ENCODE measurements at places on chromosomes 6 and 20.

DNA sequence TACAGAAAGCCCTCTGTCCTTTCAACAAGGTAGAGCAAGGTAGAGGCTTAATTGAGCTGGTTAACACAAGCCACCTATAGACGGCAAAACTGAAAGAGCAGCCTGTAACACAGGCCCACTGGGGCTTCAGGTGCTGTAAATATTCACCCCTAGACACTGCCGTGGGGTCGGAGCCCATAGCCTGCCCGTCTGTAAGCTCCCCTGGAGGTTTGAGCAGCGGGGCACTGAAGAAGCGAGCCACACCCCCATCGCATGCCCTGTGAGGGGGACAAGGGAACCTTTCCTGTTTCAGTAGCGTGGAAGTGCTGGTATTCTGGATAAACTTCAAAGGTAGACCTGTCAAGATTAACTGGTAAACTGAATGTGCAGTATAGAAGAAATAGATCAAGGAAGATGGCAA is 160.4 kb downstream of the TPBG start:
- no peak for DNase-seq

DNA sequence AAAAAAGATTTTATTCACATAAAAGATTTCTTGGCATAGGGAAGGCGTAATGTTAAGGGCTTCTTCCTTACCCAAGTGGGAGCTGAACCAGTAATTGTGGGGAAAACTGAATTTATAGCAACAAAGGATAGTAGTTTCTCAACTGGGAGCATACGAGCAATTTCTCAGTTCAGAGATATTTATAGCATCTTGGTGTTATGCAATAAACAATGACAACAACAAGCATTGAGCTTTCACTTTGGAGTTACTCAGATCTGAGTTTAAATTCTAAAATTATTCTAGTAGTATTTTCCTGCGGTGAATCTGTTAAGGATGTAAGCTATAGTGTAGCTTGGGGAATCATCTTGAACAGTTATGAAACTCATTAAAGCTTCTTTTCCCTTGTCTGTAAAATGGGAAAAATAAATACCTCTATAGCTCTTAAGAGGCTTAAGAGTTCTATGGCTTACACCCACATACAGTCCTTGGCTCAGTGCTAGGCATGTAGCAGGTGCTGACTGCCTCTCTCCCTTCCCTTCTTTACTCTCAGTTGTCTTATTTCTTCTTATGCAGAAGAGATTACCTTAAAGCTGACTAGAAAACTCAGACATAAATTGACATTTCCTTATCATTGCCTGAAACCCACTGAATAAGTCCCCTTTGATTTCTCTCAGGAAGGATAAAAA is 58.8 kb downstream of the SAMD5 start:
- DNase-seq = no peak

DNA sequence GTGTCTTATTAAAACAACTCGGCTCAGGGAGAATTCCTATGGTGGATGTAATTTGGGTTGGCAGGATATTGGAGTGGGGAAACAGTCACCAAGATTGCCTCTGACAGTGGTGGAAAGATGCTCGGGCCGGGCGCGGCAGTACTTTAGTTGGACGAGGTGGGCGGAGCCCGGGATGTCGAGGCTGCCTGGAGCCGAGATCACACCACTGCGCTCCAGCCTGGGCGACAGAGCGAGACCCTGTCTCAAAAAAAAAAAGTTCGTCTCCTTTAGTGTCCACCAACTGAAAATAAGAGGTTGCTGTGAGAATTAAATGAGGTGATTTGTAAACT is 621 bp downstream of the NOL7 start:
- peak; percentile 41 for DNase-seq

- DNase-seq = no peak
These were observed 224.9 kb downstream of the PHACTR1 start for GRCh38 chr6:12941422-12941821.

DNA sequence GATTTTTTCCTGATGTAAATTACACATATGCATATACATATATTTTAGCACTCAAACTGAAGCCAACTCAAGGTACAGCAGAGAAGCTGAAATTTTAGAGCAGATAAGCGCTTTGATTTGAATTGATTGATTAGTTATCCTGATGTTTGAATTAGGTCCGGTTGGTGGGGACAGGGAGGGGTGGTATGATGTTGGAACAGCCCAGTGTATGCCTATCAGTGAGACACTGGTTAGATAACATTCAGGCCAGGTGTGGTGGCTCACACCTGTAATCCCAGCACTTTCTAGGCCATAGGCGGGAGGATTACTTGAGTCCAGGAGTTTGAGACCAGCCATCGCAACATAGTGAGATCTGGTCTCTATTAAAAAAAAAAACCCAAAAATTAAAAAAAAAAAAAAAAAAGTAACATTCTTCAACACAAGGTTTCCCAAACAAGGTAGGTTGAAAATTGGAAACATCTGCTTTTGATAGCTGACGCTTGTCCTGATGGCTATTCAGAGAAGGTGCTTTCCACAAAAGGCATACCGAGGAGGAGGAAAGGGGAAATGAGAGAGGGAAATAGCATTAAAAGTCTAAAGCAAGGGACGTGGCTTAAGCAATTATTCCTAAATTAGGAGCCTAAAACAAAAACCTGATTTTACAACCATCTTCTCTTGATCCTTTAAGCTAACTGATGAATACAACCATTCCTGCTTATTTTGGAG is 288.4 kb upstream of the JARID2 start:
- no peak for DNase-seq

GRCh38 chr6:53744321-53744720 is 50.5 kb upstream of the LRRC1 start:
- peak; percentile 12 for DNase-seq

DNA sequence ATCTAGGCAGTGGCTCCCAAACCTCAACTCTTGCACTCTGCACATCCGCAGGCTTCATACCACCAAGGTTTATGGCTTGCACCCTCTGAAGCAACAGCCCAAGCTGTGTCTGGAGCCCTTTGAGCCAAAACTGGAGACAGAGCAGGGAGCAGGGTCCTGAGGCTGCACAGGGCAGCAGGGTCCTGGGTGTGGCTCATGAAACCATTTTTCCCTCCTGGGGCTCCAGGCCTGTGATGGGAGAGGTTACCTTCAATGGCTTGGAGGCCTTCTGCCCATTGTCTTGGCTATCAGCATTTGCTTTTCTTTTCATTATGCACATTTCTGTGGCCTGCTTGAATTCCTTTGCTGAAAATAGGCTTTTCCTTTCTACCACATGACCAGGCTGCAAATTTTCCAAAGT is 6.3 kb upstream of the FAM184A start:
- no peak for DNase-seq

GRCh38 chr6:13666194-13667105 is 45.2 kb downstream of the RANBP9 start:
- DNase-seq = no peak

DNA sequence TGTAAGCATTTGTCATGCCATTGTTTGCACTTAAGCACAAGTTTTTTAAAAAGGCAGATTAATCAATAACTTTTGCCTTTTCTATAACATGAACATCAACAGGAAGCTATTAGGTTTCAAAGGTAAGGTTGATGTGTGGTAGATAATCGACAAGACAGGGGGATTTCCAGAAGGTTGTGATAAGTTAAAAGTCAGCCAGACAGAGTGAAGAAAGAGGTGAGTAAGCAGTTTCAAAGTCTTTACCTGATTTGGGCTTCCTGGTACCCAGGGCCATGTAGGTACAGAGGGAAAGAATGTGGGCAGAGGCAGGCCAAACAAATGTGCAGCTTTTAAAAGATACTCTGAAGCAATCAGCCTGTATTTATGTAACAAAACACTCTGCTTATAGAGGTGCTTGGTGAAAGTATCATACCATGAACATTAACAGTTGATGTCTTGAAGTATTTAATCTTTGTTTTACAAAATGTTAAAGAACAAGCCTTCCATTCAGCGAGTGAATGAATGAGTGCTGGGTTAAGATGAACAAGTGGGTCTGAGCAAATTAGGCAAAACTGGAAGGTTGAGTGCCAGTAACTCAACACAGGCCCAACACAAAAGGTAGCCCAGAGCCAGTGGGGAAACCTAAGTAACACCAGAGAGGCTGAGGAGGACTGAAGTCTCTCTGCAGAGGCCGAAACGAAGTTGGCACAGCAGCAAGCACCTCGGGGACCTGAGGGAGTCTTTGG is 60.2 kb downstream of the LRRC1 start:
- peak; percentile 49 for DNase-seq

DNA sequence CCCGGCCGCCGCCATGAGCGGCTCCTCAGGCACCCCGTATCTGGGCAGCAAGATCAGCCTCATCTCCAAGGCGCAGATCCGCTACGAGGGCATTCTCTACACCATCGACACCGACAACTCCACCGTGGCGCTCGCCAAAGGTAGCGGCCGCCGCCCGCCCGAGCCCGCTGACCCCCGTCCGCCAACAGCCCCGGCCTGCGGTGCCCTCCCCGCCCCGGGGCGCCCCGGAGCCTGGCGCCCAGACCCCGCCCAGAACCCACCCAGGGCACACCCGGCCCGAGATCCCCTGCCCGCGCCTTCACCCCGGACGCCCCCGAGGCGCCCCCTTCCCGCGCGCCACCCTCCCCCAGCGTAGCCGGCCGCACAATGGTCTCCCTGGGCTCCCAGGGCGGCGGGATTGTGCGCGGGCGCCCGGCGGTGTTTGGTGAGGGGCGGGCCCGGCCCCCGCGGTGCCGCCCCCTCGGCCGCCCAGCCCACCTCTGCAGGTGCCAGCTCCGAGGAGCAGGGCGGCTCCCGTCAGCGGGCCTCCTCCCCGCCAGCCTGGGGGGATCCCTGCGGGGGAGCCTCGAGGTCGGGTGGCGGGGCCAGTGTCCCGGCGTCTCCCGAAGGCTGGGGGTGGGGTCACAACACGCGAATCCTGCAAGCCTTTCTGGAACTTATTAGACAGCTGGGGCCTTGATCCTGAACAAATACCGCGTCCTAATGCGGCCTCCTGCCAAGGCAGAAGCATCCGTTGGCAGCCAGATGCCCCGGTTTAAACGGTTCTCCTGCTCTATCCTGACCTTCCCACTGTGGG is 577 bp downstream of the LSM14B start:
- DNase-seq = peak; percentile 84

DNA sequence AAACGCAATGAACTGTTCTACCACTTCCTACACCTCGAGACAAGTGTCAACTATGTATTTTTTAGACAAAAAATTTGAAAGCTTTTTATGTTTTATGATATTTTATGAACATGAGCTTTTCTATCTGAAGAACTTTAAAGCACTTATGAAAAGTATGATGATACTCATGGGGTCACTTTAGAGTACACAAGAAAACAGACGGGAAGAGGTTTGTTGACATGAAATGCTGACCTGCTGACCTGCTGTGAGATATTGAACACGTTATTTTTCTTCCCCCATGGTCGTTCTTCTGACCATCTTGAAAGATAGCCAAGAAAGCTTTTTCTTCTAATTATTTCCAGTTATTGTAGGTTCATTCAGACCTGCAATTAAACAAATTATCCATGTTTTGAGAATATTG is 63.1 kb downstream of the PLEKHG1 start:
- DNase-seq = no peak

DNA sequence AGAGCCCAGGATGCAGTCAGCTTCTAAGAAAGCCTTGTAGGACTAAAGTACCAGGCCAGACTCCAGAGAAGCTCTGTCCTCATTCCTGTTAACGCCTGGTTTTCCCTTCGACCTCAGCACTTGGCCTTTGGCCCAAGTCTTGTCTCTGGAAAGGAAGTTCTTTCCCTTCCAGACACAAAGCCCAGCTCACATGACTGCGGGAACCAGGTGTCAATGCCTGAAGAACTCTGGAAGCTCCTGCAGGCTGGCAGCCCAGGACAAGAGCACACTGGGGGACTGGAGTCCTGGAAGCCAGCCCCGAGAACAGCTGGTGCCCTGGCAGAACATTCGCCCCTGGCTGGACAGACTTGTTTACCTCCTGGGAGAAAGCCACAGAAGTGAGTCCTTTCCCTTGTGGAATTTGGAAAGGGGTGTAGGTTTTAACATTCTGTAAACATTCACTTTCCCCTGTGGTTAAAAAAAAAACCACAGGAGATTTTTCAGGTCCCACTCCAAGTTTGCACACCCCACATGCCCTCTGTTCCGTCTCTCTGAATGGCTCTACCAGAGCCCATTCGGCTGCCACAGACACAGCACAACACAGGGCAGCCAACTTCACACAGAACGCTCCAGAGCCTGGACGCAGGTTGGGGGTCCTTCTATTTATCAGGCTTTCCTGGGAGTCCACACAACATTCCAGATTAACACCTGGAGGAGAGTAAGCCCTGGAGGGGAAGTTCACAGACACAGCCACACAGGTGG is 18.1 kb downstream of the ACSS1 start:
- DNase-seq = no peak

- no peak for DNase-seq
These were observed 6.4 kb upstream of the NCOA7 start for GRCh38 chr6:125784365-125784764.

DNA sequence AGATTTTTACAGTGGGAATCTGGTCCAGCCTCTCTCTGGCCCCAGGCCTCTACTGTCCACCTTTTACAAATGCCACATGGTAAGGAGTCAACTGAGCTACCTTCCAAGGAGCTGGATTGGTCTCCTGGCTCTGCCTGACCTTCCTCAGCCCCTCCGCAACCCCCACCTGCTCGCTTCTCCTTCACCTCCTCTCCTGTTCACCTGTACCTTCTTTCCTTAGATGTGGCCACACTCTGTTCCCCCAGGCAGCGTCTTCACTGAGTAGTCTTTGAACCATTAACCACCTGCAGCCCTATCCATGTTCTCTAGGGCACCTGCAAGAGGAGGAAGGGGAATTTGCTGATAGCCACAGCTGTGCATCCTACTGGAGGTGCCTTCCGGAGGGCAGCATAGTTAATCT is 55.3 kb upstream of the DDR1 start:
- no peak for DNase-seq

DNA sequence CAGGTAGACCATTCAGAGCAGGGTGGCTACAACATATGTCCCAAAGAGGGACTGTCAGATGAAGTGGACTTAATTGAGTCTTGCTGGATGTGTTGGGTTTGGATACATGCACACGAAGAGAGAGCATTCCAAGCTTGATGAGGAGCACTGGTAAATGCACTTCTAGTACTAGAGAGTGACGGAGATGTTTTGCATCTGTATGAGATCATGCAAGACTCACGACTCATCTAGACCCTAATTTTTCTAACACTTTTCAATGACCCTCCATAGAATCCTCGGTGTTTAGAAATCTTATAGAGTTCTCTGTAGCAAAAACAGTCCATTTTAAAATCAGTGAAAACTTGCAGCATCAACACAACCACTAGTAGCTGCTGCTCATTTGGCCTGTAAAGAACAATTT is 4.8 kb upstream of the AIG1 start:
- DNase-seq = no peak

GRCh38 chr6:16669227-16669626 is 92.0 kb downstream of the ATXN1 start:
- DNase-seq = peak; percentile 36

GRCh38 chr6:35359346-35359743 is 17.0 kb downstream of the PPARD start:
- DNase-seq = no peak

- no peak for DNase-seq
These were observed 132.3 kb downstream of the PDE7B start for GRCh38 chr6:135983718-135984343.

GRCh38 chr6:15575357-15576033 is 87.3 kb downstream of the DTNBP1 start:
- no peak for DNase-seq

DNA sequence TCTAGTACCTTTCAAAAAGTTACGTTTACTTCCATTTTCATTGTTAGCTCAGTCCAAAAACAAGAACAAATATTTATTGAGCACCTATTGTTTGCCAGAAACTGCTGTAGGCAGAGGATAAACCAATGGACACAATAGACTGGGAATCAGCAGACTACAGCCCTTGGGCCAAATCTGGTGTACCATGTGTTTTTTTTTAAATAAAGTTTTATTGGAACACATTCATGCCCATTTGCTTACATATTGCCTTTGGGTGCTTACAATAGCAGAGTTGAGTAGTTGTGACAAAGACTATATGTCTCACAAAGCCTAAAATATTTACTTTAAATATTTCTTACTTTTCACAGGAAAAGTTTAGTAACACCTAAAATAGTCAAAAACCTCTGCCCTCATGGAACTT is 216.1 kb downstream of the COL9A1 start:
- DNase-seq = no peak
